Stimulated activated CD4-positive, alpha-beta T cell treated with anti-CD3 and anti-CD28 coated beads, Interleukin-15, amount 100 ng/mL, for 1 hour (primary cell): ENCODE measurements at places on chromosomes 3 and 15.

DNA sequence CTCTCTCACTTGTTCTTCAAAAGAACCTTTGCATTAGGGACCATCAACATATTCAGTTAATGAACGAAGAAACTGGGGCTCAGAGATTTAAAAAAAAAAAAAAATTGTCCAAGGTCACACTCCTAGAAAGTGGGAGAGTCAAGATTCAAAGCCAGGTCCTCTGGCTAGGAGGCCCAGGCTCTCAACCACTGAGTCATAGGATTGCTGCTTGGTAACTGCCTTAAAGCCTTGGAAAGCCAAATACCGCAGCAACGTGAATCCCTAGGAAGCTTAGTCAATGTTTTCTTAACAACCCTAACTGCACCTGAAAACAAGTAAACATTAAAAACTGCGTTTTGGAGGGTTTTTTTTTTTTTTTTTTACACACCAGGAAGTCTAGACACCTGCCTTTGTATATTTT is 156.8 kb downstream of the WNT5A start:
- DNase-seq = no peak

- DNase-seq = no peak
Observed at GRCh38 chr3:150494411-150494977, 51.8 kb downstream of the SERP1 start.

GRCh38 chr3:127394984-127395662 is 107.3 kb upstream of the PRR20G start:
- DNase-seq = no peak

- no peak for DNase-seq
Observed at GRCh38 chr15:76196269-76197231, 114.7 kb downstream of the ETFA start.

GRCh38 chr15:96338074-96338765 is 7.7 kb downstream of the NR2F2 start:
- DNase-seq = no peak

DNA sequence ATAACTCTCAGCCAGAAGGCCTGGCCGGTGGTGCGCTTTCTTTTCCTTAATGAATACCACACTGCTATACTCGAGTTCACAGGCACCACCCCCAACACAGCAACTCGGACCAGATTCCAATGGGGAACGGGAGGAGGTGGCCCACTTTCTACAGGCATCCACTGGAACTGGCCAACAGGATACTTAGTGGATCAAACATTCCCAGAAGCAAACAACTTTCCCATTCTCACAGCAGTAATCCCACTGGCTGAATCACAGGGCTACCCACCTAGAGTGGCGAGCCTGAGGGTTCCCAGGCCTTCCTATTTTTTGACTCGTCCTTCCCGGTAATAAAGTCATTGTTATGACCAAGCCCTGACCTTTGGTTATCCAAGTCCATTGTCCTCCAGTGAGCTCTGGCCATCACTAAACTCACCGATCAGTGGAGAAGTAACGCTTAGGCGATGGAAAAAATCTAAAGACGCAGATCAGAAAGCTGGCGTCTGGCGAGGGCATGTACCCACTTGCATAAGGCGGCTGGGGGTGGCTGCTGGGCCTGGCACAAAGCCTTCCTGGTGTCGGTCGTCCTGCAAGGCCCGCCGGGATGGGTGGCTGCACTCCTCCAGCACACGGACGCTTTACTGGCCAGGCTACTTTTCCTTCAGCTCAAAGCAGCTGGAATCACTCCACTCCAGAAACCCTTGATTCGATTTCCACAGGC is 1.2 kb downstream of the EOGT start:
- no peak for DNase-seq

GRCh38 chr3:16399473-16399872 is 114.0 kb downstream of the RFTN1 start:
- no peak for DNase-seq

DNA sequence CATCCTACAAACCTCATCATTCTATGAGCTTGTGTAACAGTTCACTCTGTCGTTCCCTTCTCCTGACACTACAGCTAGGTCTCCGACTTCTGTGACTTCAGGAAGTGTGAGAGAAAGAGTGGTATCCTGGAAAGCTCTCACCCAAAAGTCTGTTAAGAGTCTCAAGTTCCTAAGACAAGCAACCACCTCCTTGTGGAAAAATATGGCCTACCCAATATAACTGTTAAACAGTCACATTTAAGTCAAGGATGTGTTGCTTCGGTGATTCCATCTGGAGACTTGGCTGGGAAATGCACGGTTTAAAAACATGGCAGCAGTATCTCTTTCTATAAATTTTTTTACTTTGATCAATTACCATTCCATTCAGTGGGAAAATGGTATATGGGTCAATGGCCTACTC is 13.8 kb downstream of the FEZF2 start:
- no peak for DNase-seq

GRCh38 chr3:35739964-35740527 is 100.7 kb downstream of the ARPP21 start:
- no peak for DNase-seq

- DNase-seq = no peak
Observed at GRCh38 chr3:134277066-134277660, 26.5 kb upstream of the RYK start.

GRCh38 chr15:78334845-78335244 is 5.3 kb upstream of the CRABP1 start:
- DNase-seq = no peak

GRCh38 chr15:92159481-92159880 is 234.2 kb upstream of the ST8SIA2 start:
- no peak for DNase-seq

DNA sequence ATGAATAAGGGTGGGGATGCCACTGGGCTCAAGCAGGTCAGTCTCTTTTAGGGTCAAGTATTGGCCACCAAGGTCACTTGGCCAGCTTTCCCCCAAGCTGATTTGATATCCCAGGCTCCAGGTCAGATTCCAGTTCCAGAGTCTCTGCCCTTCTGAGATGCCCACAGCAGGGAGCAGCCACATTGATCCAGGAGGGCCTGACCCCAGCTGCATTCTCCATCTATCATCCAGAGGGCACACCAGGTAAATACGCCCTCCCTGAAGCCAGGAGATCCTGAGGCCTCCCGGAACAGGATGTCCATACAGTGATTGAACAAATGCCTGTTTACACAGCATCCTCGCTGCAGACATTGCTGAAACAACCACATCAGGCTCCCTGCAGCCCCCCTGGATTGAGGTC is 264.6 kb upstream of the TLE3 start:
- DNase-seq = no peak

GRCh38 chr15:74275957-74276356 is 39.8 kb downstream of the CCDC33 start:
- no peak for DNase-seq

GRCh38 chr15:73781038-73781925 is 28.1 kb upstream of the INSYN1 start:
- no peak for DNase-seq

- no peak for DNase-seq
Observed at GRCh38 chr15:64807751-64808222, 17.7 kb downstream of the PIF1 start.

DNA sequence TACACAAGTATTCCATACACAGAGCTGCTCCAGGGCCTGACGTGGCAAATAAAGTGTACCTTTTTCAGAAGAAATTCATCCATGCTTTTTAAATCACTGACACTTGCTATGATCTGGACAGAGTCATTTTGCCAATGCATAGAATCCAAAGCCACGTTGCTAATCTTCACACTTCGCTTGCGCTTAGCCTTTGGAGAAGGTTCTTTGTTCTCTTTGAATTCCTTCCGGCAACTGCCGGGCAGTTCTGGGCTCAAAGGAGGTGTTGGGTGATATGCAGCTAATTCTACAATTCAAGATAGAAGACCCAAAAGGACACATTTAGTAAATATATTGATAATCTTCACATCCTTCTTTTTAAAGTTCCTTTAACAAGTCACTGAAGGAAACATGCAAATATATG is 69.9 kb downstream of the NR2E3 start:
- no peak for DNase-seq

DNA sequence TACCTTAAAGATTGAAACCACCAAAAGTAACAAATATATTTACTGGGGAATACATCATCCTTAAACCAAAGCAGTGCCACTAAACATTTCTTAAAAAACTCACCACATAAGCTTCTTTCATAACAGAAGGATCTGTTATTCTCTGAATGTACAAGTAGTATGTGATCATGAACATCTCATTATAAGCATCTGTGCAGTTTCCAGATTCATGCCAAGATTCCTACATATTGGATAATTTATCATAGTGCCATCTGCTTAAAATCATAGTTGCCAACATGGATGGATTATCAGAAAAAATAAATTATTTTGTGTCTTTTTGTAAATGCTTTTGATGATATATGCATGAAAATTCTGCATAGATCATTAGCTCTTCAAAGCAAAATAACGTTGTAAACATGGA is 21.8 kb upstream of the BCHE start:
- no peak for DNase-seq

- no peak for DNase-seq
Observed at GRCh38 chr3:2923390-2923789, 186.8 kb downstream of the IL5RA start.

DNA sequence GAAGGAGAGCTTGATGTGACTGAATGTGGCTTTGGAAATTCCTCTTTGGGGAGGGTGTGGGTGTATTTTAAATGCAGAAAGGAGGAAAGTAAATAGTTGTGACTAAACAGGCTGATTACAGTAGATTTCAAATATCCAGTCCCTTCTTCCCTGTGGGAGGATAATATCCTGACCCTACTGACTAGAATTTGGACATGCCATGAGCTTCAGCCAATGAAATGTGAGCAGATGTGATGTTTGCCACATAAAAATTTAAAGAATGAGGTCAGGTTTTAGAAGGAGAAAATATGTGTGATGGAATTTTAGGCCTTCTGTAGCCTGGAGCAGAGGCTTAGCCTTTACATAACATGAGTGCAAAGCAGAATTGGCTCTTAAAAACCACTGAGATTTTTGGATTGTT is 1218.9 kb downstream of the ROBO2 start:
- no peak for DNase-seq

DNA sequence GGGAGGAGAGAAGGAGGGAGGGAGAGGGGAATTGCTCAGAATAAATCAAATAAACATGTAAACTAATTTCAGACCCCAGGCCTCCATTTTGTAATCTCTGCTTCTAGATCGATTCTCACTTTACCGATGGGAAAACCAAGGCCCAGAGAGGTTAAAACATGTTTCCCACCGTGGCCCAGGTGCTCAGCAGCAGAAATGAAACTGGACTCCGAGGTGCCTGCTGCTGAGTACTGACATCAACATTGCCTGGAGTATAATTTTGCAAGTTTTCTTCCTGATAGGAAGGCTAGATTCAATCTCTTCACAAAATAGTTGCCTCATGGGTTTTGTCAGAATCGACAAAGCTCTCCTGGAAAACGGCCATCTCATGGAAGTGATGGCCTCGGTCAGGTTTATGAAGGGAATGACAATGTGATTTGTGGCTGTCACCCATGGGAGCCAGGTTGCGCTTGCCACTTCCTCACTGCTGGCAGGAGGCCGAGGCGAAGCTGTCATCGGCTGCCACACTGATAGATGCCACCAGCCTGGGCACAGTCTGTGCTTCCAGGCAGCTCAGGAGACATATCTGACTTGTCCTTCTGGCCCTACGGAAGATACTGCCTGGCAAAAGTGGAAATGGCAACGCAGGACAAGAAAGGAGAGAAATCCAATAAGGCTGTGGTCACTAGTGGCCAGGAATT is 133.1 kb upstream of the LRRN1 start:
- no peak for DNase-seq

GRCh38 chr3:105773291-105773690 is 95.5 kb downstream of the CBLB start:
- DNase-seq = no peak

DNA sequence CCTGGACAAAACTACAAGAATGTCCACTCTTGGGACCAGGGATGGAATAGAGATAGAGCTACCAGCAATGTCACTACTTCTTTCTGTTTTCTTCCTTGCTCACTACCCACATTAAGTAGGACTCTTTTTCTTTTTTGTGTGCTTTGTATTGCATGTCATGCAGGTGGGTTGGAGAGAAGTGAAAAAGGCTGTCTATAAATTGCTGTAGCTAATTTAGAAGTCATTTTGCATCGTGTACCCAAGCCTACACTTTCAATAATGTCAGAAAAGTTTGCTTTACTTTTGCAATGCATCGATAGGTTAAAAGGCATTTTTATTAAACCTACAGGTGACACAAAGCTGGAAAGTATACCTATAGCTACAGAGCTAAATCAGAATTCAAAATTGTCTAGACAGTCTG is 58.9 kb downstream of the GTF2E1 start:
- no peak for DNase-seq

- DNase-seq = no peak
Observed at GRCh38 chr3:126134219-126134975, 46.0 kb downstream of the ALDH1L1 start.

DNA sequence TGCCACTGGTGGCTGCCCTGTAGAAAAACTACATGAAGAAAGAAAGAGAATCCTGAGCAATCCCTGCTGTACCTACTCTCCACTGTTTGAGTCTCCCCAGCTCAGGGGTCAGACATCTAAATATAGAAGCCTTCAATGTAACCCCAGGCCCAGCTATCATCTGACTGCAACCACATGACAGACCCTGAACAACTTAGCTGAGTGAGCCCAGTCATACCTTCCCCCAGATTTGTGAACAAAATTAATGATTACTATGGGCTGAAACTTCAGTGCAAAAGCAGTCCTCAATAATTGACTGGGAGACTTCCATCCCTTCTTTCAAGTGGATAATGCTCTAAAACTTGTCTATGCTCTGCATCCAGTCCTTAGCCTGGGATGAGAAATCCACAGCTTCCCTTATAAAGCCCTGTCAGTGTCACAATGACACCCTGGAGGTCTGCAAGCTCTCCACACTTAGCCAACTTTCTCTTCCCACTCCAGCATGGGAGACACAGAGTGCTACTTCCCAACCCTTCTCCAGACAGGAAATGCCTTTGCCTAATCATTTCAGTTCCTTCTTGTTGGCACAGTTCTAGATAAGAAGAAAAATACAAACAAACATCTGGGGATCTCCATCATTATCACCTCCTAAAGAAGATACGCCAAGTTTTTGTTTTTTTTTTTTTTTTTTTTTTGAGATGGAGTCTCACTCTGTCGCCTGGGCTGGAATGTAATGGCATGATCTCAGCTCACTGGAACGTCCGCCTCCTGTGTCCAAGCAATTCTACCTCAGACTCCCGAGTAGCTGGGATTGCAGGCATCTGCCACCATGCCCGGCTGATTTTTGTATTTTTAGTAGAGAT is 198.5 kb upstream of the GADL1 start:
- DNase-seq = no peak

DNA sequence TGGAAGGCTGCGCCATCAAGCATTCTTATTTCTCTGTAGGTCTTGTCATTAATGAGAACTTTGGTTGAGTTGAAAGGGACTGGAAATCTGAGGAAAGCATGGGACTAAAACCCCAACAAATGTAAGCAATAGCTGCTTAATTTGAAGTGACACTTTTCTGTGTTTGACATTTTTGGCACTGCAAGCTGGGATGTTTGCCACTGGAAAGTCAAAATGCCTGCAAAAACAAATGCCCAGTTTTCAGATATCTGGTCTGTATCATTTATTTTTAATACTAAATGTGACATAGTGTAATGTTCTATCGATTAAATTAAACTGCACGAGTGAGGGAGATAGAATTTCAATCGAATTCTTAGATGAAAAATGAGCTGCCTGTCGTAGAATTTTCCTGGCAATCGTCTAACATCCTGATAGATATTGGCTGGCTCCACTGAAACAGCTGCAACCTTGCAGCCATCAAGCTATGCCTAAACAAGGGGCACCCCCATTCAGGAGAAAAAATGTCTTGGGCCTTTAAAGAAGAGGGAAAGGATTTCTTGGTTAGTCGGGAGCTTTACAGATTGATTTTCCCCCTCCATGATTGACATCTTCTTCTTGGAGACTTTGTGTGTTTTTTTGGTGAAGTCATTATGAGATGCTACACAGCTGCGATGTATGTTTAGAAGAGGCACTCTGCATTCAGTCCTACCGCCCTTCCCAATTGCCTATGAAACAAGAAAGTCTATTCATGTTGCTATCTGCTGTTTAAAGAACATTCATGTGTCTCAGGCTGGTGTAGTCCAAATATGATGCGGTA is 316.7 kb upstream of the TBL1XR1 start:
- DNase-seq = no peak
